ENCODE measurements at places on chromosomes 2 and 18.

GRCh38 chr2:69083235-69083748 lies 70.3 kb downstream of the ANTXR1 start:
- DNase-seq, result no peak

DNA sequence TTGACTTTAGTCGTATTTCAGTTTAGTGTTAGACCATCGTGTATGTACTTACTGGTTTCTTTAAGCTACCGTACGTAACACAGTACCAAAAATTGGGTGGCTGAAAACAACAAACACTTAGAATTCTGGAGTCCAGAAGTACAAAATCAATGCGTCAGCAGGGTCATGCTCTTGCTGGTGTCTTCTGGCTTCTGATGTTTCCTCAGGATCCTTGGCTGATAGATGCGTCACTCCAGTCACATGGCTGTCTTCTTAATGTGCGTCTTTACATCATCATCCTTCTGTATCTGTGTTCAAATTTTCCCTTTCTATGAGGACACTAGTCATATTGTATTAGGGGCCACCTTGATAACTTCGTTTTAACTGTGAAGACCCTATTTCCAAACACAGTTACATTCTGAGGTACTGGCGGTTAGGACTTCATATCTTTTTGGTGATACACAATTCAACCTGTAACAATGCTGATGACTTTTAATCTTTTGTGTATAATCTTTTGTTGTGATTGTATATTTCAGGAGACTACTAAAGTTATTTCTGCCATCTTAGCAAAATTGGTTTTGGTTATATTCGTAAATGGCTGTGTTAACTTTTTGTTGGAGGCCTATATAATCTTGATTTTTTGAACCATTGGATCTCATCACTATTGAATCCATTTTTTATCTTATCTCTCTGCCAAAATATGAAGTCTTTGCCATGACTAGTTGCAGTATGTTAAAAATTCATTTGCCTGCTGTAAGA lies 25.4 kb downstream of the ACTR3 start:
- DNase-seq, result no peak

GRCh38 chr2:237364655-237365054 lies 49.3 kb downstream of the COL6A3 start:
- DNase-seq, result no peak

DNA sequence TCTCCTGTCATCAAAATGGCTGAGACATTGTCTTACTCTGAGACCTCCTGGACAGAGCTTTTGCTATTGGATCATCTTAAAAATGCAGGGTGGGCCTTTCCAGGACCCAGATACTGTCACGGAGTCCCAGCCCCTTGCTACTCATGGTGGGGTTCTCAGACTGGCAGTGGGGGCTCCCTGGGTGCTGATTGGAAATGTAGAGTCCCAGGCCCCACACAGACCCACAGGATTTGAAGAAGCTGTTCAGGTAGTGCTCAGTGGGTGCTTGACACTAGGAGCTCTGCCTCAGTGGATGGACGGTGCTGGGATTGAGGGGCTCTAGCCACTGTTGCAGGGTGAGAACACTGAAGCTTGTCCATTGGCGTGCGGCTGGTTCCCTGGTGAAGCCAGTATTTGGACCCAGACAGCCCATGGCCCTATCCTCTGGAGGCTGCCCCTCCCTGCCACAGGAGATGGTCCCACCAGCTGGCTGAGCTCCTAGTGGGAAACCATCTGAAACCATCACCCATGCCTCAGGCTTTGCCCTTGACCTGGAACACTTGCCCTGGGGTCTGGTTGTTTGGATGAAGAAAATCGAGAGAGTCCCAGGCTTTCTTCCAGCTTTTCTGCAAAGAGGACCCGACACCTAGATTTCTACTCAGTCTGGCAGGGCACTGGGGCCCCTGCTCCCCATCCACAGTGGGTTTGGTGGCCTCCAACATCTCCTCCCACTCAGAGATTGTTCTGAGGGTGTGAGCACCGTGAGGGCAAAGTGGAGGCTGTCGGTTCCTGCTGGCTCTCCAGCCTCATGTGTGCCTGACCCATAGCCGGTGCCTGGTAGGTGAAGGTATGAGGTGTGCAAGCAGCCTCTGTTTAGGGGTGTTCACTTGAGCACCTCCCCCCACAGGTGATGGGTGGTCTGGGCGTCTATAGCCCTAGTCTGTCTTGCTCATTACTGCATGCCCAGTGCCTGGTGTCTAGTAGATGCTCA lies 30.1 kb downstream of the MROH2A start:
- DNase-seq, result peak; percentile 3

DNA sequence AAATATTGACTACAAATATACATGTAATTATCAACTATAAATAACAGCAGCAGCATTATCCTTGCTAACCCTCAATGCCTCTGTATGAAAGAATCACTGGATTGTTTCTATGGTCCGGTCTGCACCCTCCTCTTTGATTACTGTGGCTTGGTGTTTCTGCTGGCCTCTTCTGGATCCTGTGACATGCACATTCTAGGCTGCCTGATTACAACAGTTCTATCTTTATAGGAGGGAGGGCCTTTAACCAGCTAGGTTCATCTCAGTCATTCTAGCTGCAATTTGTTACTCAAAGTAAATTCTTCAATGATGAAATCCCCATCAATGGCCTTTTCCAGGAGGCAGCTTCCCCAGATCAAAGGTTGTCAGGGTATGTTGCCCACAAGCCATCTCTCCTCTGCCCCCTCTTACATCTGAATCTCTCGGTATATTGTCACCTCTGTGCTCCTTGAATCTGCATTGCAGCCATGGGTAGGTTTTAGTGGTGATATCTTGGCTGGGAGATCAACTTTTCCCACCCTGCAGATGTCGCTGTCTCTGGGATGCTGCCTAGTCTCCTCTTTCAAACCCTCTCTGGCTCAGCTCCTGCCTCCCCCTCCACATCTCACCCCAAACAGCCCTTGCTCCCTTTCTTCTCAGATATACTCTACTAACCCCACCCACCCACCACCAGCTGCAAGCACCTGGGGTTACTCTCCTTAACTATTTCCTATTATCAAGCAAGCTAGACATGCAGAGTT lies 106.2 kb upstream of the BZW1 start:
- DNase-seq, result no peak

GRCh38 chr2:47230418-47230817 lies 75.3 kb upstream of the STPG4 start:
- no peak for DNase-seq

DNA sequence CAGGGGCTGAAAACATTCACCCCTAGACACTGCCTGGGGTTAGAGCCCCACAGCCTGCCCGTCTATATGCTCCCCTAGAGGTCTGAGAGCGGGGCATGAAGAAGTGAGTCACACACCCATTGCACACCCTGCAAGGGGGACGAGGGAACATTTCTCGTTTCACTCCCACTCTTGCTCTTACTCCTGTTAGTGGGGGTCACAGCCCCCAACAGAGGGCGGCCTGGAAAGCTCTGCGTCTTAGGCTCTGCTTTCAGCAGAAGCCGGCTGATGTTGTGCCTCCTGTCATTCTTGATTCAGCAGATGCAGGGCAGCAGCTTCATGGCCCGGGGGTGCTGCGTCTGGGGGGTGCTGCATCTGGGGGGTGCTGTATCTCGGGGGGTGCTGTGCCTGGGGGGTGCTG lies 141.3 kb downstream of the ASB1 start:
- no peak for DNase-seq

GRCh38 chr2:39381653-39382052 lies 55.4 kb downstream of the MAP4K3 start:
- DNase-seq, result no peak

GRCh38 chr2:72013726-72014125 lies 133.9 kb downstream of the CYP26B1 start:
- no peak for DNase-seq

DNA sequence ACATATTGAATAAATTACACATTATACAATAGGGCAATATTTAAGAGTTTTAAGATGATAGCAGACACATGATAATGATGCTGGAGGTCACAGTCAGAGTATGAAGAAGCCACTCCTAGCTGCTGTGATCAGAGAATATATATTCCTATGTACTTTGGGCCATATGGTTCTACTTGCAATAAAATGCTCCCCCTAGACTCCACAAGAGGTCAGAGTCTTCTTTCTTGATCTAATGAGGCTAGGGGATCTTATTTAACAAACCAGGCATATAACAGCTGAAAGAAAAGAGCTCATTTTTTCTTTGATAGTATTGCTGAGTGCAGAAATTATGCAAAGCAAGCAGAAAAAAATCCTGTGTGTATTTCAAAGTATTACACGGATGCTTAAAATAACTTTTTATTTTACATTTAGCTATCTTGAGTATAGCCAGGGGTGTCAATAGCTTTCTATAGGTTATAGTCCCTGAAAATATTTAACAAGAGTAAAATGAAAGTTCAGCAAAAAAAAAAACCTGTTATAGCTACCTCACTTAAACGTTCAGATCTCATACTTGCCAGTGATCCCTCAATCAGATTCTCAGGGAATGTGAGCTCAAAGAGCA lies 748.7 kb upstream of the CHAC2 start:
- no peak for DNase-seq

- DNase-seq, result no peak
These were observed 27.5 kb downstream of the ZNF407 start for GRCh38 chr18:74625157-74625556.

DNA sequence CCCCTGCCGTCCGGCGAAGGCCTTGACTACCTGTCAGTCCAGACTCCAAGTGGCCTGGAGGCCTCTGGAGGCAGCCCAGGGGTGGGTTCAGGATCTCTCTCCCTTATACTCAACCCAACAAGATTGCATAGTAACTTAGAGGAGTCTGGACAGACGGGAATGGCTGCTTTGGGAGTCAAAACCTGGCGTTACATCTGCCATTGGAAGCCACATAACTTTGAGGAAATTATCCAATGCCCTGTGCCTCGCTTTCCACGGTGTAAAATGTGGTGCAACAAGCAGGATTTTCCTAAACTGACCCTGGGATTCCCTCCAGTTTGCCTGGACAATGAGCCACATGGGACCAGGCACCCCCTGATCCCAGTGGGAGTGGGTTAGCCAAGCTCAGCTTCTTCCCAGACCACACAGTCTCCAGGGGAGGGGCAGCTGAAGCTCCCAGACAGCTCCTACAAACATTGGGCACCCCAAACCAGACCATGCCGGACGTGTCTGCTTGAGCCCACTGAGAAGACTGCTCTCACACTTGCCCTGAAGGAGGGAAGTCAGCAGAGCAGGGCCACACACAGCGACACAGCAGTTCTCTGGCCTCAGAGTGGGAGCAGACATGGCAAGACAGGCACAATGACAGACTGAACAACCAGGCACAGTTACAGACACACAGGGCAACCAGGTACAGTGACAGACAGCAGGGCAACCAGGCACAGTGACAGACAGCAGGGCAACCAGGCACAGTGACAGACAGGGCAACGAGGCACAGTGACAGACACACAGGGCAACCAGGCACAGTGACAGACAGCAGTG lies 65.6 kb upstream of the RAB6C start:
- DNase-seq, result no peak

GRCh38 chr2:187710791-187711521 lies 156.7 kb upstream of the TFPI start:
- DNase-seq, result no peak

- DNase-seq, result no peak
These were observed 302.2 kb upstream of the MAP2 start for GRCh38 chr2:209121691-209122090.

DNA sequence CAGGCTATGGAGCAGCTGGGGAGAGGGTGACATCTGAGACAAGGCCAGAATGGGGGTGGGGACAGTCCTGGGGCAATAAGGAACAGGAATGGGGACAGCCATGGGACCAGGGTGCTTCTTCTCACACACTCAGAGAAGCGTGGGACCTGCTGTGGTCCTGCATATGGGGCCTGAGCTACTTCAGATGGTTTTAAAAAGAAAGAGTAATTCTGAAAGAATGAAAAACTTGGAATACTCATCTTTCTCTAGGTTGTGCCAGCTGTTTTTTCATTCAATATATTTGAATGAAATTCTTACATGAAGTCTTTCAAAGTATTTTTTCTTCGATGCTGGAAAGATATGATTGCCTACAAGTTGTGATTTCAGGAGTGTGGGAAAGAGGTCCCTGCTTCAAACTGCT lies 227.5 kb upstream of the APCDD1 start:
- no peak for DNase-seq

GRCh38 chr2:284896-285492 lies 2.9 kb downstream of the ALKAL2 start:
- DNase-seq, result no peak

- DNase-seq, result no peak
These were observed at the start of gene PKDCC for GRCh38 chr2:42047488-42048298. Gene PKDCC, plus strand, starts transcription at chr2:42048021. Its CDS starts 179 bp downstream, at chr2:42048200.

DNA sequence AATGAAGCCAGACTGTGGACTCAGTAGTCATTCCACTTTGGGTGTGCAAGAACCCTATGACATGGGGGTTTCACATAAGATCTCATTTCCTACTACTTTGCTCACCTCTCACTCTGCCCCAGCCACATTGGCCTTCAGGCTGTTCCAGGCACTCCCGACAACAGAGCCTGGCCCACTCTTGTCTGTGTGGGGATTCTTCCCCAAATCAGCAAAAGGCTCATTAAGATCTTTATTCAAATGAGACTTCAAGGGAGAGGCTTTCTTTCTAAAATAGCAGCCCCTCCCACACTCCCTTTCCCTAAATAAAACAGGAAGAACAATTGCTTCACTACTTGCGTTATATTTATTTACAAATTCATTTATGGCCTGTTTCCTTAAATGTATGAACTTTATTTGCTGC lies 3.5 kb upstream of the CDC42EP3 start:
- DNase-seq, result no peak

DNA sequence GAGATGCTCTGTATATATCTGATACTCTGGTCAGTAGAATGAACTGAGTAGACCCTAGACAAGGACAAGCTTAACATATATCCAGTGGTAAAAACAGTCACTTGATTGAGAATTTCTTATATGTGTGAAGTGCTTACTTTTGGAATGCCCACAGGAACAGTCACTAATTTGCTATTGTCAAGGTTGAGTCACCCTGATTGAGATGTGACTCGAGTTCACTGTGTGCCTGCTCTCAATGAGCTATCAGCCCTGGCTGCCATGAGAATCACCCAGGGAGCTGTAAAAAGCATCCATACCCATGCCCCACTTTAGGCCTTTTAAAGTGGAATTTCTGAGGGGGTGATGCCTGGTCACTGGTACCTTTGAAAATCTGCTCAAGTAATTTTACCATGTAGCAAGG lies 283.7 kb downstream of the SUCLG1 start:
- DNase-seq, result no peak

- DNase-seq, result no peak
These were observed 89.7 kb downstream of the TMEM247 start for GRCh38 chr2:46569061-46569560.

DNA sequence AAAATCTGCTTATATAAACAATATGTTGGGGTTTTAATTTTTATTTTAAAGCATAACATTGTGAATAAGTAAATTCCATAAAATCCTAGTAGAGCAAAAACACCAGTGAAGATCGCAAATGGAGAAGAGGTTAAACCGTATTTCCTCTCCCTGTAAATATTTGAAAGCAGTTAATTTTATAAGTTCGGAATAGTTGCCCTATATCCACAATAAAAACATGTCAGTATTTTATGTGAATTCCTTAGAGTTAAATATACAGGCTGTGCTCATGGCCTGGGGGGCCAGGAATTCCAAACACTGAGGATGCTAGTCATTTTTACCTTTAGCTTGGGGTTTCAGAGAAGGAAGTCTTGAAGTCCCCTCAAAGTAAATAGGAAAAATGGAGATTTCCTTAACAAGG lies 135.0 kb downstream of the FIGN start:
- no peak for DNase-seq
